LoVo (cell line): ENCODE measurements at places on chromosomes 5 and 9.

GRCh38 chr5:99019812-99020697, 91.2 kb upstream of the CHD1 start:
- peak; percentile 88 for DNase-seq

GRCh38 chr5:167248257-167248656, 1043.2 kb upstream of the WWC1 start:
- DNase-seq = no peak

GRCh38 chr5:31273631-31274378, 80.3 kb downstream of the CDH6 start:
- no peak for DNase-seq

- DNase-seq = no peak
Measured at GRCh38 chr5:158265346-158265745, 406.4 kb upstream of the CLINT1 start.
